Left forelimb (tissue), 1 donor: ENCODE measurements at places on chromosomes 5 and 9.

- no peak for DNase-seq
These were observed 20.2 kb downstream of the ATP10B start for GRCh38 chr5:160831801-160832200.

DNA sequence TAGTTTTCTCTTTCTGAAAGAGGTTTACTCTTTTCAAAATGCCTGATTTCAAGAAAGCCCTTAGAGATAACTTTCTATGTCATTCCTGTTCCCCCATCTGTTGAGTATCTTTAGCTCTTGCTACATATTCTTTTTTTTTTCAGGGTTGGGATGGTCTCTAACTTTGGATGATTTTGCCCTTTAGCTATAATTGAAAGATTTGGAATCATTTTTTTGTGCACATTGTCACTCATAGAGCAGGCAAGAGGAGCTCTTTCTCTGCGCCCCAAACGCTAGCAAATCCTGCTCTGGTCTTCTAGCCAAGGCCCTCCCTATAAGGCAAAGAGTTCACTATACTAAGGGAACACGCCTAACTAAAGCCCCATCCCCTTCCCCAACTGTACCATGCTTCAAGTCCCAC is 316.9 kb downstream of the TMEM232 start:
- DNase-seq = no peak

- no peak for DNase-seq
These were observed 843.7 kb downstream of the EFNA5 start for GRCh38 chr5:106827061-106827460.

DNA sequence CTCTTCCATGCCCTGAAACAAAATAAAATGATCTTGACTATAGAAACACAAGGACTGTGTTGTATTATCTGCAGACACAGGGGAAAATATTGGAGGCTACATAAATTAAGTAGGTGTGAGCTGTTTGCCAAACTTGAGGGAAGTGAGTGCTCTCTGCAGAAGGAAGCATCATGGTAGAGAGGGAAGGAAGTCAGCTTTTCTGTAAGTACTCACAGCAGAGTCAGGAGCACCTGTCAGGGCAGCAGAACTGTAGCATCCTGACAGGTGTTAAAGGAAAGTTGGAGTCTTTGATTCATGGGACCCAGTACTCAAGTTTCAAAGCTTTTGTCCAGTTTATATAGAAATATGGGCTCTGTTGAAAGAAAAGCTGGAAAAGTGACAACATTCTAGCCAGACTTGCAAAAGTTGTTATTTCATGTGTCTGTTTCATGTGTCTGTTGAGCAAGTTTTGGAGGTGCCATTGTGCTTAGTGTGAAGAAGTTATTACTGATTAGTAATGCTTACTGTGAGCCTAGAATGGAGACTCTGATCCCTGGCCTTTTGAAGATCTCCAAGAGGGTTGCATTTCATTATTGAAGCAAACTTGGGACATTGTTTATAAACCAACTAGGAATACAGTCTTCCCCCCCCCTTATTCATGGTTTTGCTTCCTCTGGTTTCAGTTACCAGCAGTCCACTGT is 194.7 kb downstream of the SPATA31D1 start:
- no peak for DNase-seq

DNA sequence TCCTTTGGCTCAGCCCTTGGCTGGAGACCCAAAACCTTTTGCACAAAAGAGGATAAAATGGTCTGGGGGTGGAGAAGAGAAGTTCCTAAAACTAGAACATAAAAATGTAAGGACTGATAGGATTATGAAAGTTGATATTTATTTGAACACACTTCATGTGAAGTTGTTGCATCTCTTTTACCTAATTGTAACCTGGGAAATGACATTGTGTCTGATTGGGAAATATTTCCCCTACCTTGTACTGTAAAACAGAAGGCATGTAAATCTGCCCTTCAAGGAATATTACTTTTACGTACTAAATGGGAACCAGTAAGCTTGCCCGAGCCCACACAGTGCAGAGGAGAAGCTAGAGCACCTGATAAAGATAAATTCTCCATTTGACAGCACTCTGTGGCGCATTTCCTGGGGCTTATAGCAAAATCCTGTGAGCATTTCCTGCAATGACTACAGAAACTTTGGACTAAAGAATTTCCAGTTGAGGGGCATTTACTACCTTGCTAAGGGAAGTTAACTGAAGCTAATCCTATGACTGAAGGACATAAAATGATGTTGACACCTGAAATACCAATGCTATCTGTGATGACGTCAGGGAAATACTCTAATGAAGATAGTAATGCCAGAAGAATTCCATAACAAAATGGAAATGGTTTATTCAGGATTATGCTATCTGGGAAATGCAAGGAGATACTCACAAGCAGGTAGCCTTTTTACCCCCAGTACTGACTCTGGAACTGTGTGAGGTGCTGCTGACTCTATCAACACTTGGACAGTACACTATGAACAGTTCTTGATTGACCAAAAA is 78.3 kb upstream of the LIFR start:
- no peak for DNase-seq

GRCh38 chr5:56094579-56095361 is 100.0 kb upstream of the IL6ST start:
- no peak for DNase-seq
